Cortex of kidney (tissue), 1 donor: ENCODE measurements at places on chromosomes 13 and 19.

DNA sequence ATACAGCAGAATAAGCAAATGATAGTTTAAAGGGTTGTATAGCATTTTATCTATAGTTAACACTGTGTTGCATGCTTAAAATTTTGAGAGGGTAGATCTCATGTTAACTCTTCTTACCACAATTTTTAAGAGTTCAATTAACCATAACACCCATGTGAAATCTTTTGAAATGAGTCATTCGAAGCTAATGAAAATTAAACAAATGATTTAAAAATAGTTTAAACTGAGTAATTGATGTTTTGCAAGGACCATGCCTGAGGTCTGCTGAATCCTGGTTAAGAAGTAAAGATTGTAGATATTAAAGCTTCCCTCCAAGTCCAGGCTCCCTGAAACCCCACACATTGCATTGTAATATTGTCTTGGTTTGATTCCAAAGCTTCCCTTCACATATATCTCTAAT, 176.7 kb upstream of the RNF113B start:
- DNase-seq = no peak

- DNase-seq = no peak
Measured at GRCh38 chr19:38744298-38744681, at the start of gene CAPN12. Gene CAPN12, minus strand, starts transcription at chr19:38744474. Its CDS starts 309 bp downstream, at chr19:38744165.

DNA sequence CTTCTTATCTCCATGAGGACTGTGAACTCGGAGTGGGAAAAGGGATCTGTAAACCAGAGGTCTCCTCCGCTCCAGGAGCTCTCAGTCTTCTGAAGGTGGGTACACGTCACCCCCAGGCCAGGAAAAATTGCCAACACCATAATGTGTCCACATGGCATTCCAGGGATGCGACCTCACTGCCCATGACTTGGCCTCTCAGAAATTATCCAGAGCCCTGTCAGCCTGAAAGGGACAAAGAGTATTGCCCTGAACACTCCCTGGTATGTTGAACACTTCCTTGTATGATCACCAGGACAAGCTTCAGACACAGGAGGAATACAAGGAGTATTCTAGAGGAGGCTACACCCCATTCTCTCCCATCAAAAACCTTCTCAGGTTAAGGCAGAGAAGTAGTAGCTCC, 81.0 kb upstream of the SLC7A1 start:
- no peak for DNase-seq

GRCh38 chr19:50313812-50314536, 15.2 kb downstream of the KCNC3 start:
- no peak for DNase-seq

DNA sequence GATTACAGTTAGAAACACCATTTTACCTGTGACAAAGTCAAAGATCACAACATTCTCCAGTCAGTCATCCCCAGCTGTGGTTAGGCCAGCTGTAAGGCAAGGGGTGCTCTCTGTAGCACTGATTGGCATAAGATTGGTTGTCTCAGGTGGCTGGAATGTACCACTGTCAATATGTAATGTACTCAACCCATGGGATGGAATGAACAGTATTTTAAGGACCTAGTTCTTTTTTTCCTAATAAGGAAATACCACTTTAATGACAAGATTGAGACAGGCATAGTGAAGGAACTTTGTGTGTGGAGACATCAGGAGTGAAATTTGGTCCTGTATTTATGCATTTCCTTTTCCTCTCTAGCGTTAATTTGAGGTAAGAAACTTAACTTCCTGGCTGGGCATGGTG, 310.7 kb downstream of the ITGBL1 start:
- no peak for DNase-seq

DNA sequence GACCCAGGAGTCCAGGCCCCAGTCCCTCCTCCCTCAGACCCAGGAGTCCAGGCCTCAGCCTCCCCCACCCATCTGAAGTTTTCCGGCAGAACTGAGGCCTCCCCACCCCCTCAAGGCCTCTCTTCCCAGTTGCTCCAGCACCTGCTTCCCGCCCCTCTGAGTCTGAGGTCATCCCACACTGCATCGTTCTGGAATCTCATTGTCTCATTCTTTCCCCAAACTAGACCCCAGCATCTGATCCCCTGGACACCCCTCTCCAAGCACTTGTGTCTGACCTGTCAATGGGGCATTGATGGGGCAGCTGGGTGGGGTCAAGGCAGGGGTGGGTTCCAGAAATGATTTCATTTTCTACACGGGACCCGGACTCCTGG, 793 bp upstream of the SBK2 start:
- no peak for DNase-seq

DNA sequence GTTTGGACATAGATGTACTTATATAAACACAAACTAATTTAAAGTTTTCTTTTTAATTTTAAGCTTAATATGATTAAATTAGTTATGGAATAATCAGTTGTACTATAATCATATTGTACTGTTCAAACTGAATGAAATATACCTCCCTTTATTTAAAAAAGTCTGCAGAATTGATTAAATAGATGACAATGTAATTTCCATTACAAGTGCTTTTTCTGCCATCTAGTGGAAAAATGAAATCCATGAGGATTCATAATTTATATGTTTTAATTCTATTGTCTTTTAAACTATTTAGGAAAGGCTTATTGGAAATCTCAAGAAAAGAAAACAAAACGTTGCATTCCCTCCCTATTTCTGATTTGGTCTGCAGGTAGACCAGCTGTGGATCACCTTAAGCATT, 30.9 kb downstream of the MZT1 start:
- DNase-seq = no peak

DNA sequence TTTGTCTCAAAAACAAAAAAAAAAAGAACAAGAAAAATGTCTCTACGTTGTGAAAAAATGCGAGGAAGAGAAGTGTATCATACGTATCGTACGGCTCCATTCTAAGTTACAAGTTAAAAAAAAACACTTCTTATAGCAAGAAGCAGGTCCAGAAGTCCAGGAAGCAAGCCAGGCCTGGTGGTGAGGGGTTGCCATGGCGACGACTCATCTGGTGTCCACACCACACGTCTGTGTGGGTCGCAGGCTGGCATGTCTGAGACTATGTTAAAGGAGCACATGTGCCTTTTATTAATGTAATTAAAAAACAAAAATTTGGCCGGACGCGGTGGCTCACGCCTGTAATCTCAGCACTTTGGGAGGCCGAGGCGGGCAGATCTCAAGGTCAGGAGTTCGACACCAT, 5.9 kb downstream of the MED16 start:
- DNase-seq = no peak

GRCh38 chr19:41409288-41409687, 11.7 kb downstream of the BCKDHA start:
- DNase-seq = no peak

- DNase-seq = no peak
Measured at GRCh38 chr19:30222428-30222873, 149.7 kb upstream of the ZNF536 start.

DNA sequence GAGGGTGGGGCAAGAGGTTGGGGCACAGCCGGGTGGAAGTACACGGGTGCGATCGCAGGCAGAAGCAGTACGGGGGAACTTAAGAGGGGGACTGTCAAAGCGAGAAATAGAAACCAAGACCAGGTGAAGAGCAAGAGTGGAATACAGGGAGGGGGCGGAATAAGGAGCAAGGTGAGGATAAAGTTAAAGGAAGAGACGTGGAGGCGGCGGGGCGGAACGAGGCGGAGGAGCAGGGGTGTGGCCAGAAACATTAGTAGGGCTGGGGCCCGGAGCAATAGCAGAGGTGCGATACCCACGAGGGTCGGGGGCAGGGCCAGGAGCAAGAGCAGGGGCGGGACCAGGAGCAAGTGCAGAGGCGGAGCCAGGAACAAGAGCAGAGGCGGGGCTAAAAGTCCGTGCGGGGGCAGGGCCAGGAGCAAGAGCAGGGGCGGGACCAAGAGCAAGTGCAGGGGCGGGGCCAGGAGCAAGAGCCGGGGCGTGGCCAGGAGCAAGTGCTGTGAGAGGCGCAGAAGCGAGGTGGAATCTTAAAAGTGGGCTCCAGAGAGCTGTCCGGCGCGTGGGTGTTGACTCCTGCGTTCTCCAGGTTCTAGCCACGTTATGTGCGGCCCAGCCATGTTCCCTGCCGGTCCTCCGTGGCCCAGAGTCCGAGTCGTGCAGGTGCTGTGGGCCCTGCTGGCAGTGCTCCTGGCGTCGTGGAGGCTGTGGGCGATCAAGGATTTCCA, 1.2 kb downstream of the CATSPERG start:
- no peak for DNase-seq

- no peak for DNase-seq
Measured at GRCh38 chr19:3250675-3251074, 26.2 kb downstream of the CELF5 start.

- DNase-seq = no peak
Measured at GRCh38 chr13:70809588-70809987, 701.3 kb upstream of the KLHL1 start.
